ENCODE measurements at places on chromosomes 1 and 21. TPM values are rescaled to one million over a fixed set of nuclear protein-coding genes. Genes with fewer than 3 reads are reported as not detected.

Gene GREM2
- 1.4 TPM for total RNA-seq

Gene TNFRSF14
- total RNA-seq: 10.9 TPM

Gene CYP4Z1
- not detected for total RNA-seq

Gene KAZN
- 3.4 TPM for total RNA-seq

Gene C1orf116
- total RNA-seq: not detected

Gene IL23R
- total RNA-seq: not detected

Gene TMEM82
- total RNA-seq: not detected

Gene OR2T2
- total RNA-seq: not detected

Gene AIRE
- total RNA-seq: 0.28 TPM

Gene IFI44
- 19.2 TPM for total RNA-seq

Gene SLC30A10
- not detected for total RNA-seq

Gene PROX1
- total RNA-seq: 0.38 TPM

Gene MROH9
- 0.85 TPM for total RNA-seq

Gene PAX7
- total RNA-seq: not detected

Gene HSD3B1
- total RNA-seq: not detected
